ENCODE measurements at places on chromosomes 13 and 19. TPM values are rescaled to one million over a fixed set of nuclear protein-coding genes. Genes with fewer than 3 reads are reported as not detected.
A peak's percentile ranks its signal among the peaks of the same experiment; 100 is the strongest.

JSRP1 gene
- total RNA-seq = not detected

DNA sequence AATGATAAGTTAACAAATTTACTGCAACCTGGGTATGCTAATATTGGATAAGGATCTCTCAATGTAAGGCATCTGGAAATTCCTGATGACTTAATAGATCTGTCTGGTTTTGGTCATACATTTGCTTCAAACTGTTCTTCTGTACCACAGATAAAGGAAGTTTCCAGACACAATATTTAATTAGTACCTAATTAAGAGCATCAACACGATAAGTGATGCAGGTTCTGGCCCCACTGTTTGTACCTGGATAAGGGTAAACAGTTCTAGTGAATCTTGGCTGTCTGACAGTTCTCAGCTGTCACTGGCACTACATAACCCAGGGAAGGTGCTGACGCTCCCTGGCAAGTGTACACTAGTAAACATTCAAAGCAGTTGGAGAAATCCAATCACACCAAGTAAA lies 165.6 kb downstream of the MZT1 start:
- no peak for DNase-seq

GJB6 gene
- total RNA-seq = not detected

GRCh38 chr19:5074830-5075394 lies 106.0 kb downstream of the KDM4B start:
- DNase-seq = peak; percentile 9

- DNase-seq = no peak
Observed at GRCh38 chr13:30108913-30109237, 198.5 kb downstream of the KATNAL1 start.

OR7C1 gene
- total RNA-seq = not detected

- peak; percentile 35 for DNase-seq
Observed at GRCh38 chr13:113495494-113496210, 5.1 kb upstream of the DCUN1D2 start.

Data from lung microvascular endothelial cell (primary cell).